NK-92 treated with Interleukin-12 subunit alpha and Interleukin-12 subunit beta, amount 100 ng/mL, for 24 hours (cell line): ENCODE measurements at places on chromosomes 2 and 18.

DNA sequence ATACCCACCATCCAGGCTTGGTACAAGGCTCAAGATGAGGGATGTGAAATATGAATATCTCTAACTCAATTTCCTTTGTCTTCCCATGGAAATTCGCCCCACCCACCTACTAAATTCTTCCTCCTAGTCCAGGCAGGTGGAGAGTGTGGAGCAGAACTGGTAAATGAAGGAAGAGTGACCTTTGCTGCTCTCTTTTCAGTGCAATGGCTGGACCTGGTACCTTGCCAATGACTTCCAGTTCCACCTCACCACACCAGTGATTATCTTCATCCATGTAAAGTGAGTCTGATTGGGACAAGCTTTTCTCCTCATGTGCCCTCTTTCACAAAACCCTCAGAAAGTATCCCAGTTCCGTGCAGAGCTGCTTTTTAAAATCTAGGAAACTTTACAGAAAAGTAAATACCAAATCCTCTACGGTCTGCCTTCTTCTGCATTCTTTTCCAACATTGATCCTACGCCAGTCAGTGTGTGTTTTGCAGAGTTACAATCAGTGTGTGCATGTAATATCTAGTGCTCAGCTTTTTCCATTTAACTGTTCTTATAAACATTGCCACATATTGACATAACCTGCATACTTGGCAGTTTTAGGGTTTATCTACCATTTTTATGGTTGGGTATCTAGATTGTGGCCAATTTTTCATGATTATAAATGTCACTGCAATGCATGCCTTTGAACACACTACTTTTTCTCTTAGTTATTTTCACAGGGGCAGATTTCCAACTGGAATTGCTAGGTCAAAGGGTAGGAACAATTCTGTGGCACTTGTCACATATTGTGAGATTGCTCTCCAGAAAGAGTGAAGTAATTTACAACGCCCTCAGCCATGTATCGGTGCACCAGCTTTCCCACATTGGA is 86.5 kb upstream of the SEC11C start:
- DNase-seq: no peak

GRCh38 chr2:55428258-55428657 is 8.6 kb upstream of the CCDC88A start:
- DNase-seq: no peak

- no peak for DNase-seq
These were observed 471.9 kb upstream of the TNP1 start for GRCh38 chr2:217331523-217332416.

DNA sequence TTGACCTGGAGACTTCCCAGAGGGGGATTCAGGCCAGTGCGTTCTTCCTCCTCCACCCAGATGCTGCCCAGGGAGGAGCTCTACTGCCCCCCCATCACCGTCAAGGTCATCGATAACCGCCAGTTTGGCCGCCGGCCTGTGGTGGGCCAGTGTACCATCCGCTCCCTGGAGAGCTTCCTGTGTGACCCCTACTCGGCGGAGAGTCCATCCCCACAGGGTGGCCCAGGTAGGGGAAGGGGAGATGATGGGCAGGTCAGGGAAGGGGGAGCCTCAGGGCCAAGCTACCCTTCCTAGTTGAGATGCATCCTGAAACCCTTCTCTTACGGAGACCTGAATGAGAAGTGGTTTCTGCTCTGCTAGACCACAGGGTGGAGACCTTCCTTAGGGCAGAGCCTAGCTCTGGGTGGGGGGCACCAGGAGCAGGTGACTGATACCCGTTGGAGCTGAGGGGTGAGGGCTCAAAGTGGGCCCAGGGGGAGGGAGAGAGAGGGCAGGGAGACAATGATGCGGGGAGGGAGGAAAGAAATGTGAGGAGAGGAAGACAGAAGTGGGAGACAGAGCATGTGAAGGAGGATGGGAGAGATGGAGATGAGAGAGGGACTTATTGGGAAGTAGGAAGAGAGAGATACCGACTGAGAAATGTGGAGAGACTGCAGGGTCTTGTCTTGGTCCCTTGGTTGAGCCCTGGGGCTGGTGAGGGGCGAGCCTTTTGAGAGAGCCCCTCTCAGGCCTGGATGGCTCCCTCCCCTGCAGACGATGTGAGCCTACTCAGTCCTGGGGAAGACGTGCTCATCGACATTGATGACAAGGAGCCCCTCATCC is 159.4 kb downstream of the DYSF start:
- DNase-seq: no peak

DNA sequence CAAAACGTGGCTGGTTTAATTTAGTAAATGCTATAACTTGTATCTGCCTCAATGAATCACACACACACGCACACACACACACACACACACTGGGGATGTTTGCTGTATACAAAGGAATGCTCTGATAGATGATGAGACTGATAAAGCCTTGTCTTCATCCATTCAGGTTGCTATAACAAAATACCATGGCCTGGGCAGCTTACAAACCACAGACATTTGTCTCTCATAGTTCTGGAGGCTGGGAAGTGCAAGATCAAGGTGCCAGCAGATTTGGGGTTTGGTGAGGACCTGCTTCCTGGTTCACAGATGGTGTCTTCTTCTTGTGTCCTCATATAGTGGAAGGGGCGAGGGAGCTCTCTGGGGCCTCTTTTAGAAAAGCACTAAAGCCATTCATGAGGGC is 149.5 kb upstream of the HDAC4 start:
- DNase-seq: no peak

- no peak for DNase-seq
These were observed 15.7 kb downstream of the CRIM1 start for GRCh38 chr2:36371070-36371874.

- DNase-seq: no peak
These were observed 41.0 kb downstream of the CEP192 start for GRCh38 chr18:13032173-13032572.

GRCh38 chr2:15846626-15847025 is 93.7 kb upstream of the MYCN start:
- DNase-seq: no peak

- no peak for DNase-seq
These were observed 1.2 kb downstream of the ZNF236 start for GRCh38 chr18:76823587-76824011.

- no peak for DNase-seq
These were observed 83.0 kb upstream of the TAF1B start for GRCh38 chr2:9760069-9760901.

GRCh38 chr2:31446848-31447247 is 32.3 kb upstream of the XDH start:
- DNase-seq: no peak
